Glomerular endothelial cell (primary cell): ENCODE measurements at places on chromosomes 1 and 21. TPM values are rescaled to one million over a fixed set of nuclear protein-coding genes. Genes with fewer than 3 reads are reported as not detected.

Gene KRTAP19-1
- total RNA-seq, result not detected in 2 replicates

Gene CYP4B1
- total RNA-seq, result not detected in 2 replicates

Gene A3GALT2
- not detected in 2 replicates for total RNA-seq

DNA sequence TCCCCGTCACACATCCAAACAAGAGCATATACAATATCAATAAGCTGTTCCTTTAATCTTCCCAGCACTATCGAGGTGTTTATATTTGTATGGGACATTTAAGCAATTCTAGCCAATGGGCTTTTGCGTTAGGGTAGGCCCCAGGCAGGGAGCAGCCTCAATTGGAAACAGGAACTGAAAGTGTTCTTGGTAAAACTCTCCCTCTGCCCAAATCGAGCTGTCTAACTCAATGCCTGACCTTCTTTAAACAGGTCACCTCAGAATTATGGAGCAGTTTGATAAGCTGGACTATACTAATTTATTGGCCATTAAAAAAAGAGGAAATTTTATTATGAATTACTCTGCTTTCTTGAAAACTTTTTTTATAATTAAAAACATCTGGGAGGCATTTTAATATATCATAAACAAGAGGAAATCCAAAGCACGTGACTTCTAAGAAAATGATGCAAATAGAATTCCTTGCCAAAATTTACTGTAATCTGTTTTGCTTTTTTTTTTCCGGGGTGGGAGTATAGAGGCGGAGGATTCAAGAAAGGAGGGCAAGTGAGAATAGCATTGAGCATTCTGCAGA, 498.1 kb downstream of the LMO4 start:
- DNase-seq, result no peak

Gene IRF6
- total RNA-seq, result 0.82 and 1.8 TPM in 2 replicates

Gene LAMC2
- 132 and 173 TPM in 2 replicates for total RNA-seq

- DNase-seq, result no peak
Observed at GRCh38 chr1:14910984-14911721, 242.4 kb upstream of the TMEM51 start.

Gene PRAMEF20
- not detected in 2 replicates for total RNA-seq

Gene SLAMF1
- total RNA-seq, result not detected in 2 replicates

DNA sequence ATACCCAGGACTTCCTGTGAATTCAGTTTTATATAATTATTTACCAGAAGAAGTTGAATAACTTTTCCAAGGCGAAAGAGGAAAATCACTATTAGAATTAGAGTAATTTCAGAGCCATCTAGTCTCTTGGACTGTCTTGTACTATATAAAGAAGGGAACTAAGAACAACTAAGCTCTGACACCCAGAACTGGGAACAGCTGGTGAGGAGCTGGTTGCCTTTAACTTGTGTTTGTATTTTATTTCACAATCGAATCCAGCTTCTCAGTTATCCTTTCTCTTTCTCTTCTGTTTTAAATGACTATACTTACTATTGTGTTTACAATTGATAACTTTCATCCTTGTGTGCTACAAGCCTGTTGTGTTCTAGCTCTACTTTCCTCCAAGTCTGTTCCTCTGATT, 8.4 kb downstream of the SNX27 start:
- no peak for DNase-seq

Gene CLDN17
- not detected in 2 replicates for total RNA-seq

DNA sequence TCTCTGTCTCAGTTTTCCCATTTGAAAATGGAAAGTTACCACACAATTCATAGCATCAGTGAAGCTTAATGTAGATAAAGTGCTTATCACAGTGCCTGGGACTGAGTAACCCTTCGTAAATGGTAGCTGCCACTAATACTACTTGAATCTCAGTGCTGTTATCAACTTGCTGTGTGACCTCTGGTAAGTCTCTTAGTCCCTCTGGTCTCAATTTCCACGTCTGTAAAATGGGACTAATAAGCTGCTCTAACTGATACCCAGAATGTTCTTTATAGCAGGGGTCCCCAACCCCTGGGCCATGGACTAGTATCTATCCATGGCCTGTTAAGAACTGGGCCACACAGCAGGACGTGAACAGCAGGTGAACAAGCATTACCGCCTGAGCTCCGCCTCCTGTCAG, 7.7 kb downstream of the SERINC2 start:
- DNase-seq, result no peak

GRCh38 chr1:178702146-178702545, 22.9 kb upstream of the RALGPS2 start:
- no peak for DNase-seq

DNA sequence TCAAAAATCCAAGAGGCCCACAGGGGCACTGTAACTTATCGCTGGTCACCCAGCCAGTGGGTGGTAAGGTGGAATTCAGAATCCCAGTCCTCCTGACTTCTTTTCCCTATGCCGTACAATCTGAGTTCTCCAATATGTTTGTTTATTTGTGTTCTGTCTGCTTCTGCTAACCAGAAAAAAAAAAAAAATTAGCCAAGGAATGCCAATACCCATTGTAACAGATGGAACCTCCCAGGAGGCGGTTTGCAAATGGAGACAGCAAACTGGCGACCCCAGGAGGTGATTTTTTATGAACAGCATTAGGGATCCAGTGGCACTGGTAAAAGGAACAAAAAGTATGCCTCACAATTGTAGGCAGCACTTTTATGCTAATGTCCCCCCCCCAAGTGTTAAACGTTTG, 189.0 kb upstream of the FGGY start:
- no peak for DNase-seq

DNA sequence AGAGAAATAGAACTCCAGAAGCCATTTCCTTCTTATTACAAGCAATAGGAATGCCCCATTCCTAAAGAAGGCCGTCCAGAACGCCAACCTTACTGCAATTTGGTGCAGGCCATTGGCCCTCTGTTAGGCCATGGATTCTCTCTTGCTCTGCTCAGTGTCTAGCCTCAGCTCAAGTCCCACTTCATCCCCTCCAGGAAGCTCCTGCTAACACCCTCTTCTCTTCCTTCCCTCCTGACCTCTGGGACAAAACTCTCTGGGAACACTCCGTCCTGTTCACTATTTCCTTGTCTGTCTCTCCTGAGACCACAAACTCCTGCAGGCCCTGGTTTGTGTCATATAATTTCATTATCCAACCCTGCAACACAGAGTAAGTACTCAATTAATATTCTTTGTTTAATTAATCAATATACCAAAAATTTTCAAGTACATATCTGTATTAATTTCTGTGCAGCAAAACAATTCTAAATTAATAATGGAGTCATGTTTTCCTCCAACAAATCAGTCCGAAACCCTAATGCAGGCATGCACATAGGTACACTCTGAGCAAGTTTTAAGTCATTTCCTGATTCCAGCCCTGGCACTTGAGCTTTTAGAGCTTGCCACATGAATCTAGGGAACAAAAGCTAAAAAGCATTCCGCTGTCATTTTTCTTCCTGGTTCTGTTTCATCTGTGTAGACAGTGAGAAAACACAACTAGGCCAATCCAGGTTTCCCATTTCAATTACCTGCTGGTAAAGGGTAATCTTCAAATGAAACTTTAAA, 245.3 kb downstream of the SETD4 start:
- DNase-seq, result no peak

DNA sequence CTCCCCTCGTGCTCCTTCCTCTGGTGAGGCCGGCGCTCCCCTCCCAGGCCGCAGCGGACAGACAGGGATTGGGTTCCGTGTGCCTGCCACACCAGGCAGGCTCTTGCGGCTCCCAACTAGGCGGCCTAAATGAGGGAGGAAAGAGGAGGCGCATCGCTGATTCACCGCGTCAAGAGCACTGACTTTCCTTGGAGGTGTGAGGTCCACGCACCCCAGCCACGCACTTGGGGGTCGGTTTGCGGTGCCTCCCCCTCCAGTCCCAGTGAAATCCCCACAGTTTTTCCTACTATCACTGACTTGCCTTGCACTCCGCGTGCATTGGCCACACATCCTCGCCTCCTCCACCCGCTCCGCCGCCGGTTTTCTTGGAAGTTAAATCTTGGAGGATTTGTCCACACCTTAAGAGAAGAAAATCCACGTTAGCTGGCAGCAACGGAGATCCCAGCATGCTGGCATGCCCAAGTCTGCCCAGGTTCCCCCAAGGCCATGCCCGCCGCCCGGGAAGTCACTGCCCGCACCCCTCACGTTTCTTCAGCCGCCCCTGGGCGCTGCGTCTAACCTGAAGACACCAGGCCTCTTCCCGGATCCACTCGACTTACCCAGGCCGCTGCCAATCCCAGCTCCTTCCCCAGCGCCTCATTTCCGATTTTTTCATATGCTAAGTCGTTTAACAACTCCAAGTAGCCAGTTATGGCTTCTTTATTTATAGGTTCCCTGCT, 1.1 kb upstream of the FOXD3 start:
- DNase-seq, result no peak

DNA sequence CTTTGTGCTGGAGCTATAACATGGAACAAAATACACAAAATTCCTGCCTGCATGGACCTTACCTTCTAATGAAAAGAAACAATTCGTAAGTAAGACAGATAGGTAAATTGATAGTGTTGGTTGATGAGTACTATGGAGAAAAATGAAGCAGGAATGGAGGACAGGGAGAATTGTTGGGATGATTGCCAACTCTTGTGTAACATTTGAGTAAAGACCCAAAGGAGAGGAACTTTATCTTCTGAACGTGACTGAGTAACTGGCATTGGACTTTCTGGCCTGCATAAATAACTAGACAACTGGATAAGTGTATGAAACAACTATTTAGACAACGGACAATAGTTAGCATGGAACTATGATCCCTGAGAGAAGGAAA, 6.8 kb upstream of the EFCAB14 start:
- no peak for DNase-seq

Gene LIN28A
- 0.05 and 0.06 TPM in 2 replicates for total RNA-seq

Gene VTCN1
- not detected in 2 replicates for total RNA-seq

- DNase-seq, result no peak
Observed at GRCh38 chr21:36388835-36389234, 3.6 kb downstream of the CHAF1B start.

Gene BGLAP
- not detected in 2 replicates for total RNA-seq

Gene PKP1
- total RNA-seq, result 0.15 and 0.47 TPM in 2 replicates

GRCh38 chr1:33338048-33338439, 17.1 kb upstream of the A3GALT2 start:
- DNase-seq, result no peak

DNA sequence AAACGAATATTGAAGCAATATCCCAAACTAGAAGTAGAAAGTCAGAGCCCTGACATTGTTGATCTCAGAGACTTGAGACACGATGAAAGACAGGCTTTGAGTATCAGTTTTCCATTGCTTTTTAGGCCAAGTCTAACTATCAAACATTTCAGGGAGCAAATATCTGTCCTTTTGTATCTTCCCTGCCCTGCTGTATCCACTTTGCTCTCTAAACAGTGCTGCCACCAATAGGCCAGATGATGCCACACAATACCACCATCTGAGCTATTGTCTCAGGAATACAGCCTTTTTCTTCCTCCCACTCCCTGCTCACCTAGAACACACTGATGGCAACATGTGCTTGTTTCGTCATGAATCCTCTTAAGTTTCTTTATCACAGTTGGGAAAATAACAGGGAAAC, 62.6 kb upstream of the SPAG17 start:
- no peak for DNase-seq

GRCh38 chr1:201049248-201049831, 25.8 kb upstream of the KIF21B start:
- DNase-seq, result no peak

- no peak for DNase-seq
Observed at GRCh38 chr1:65253800-65254319, 55.5 kb upstream of the DNAJC6 start.

Gene CLEC20A
- not detected in 2 replicates for total RNA-seq

DNA sequence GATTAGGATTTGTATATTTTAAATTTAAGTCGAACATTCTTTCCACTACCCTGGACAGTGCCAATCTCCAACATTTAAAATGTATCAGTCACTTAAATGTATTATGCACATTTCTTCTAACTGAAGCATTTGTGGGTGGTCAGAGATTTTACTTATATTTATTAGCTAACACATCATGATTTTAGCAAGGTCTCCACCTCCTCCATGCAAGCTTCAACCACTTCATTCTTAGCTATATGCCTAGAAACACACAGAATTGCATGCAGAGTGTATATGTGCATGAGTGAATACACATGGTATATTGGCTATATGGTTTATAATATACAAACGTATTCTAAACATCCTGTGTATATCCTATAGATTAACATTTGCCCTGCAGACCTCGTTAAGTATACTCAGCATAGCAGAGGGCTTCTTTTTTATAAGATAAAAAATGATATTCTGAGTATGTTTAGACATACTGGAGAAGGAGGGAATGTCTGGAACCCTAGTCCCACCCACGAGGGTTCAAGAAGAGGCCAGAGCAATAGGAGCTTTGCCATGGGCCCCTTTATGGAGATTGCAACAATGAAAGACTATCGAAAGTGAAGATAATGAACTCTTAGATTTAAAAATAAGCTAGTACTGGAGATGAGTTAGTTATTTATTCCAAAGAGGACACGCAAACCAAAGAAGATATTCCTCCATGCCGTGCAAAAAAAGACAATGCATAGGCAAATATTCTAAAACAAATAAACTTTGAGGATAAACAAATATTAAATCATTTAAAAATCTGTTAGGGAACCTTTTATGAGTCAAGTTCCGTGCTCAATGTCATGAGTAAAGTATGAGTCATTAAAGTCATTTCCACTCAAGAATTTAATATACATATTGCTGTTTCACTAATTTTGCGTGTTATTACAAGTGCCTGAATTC, 480.4 kb downstream of the SIPA1L2 start:
- no peak for DNase-seq

GRCh38 chr1:220076861-220077762, 12.5 kb downstream of the BPNT1 start:
- no peak for DNase-seq

DNA sequence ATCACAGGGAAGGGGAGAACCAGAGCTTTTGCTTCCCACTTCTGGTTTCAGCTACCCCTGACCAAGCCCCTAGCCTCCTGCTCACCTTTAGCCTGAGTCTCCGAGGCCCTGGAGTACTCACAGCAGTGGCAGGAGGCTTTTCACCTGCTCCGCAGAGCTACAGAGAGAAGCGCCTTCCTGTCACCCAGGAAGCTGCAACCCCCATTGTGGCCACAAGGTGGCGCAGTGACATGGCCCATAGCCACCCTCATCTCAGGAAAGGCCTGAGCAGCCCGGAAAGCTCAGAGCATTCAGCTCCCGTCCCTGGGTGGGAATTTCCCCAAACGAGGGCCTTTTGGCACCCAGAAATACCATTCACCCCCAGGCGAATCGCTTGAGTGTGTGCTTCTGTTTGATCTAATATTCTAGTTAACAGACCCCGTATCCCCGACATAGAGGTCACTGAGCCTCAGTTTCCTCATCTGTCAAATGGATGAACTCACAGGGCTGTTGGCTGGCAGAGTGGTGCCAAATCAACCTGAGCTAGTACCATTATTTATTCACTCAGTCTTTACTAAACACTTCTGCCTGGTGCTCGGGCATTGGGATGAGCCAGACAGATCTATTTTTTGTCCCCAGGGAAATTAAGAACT, 25.3 kb downstream of the A3GALT2 start:
- peak; percentile 9 for DNase-seq

Gene TSSK3
- 0.47 TPM in 1 of 2 replicates, not detected in the other for total RNA-seq

DNA sequence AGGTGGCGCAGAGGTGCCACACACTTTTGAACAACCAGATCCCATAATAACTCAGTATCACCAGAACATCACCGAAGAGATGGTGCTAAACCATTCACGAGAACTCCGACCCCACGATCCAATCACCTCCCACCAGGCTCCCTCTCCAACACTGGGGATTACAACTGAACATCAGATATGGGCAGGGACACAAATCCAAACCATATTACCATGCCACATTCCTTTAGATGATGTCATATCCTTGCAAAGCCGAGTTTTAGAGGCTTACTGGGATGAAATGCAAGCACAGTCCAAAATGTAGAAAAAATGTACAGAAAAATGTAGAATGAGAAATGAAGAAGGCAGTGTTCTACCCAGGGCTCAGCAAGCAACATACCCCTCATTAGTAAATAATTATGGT, 64.7 kb downstream of the SGIP1 start:
- no peak for DNase-seq

- no peak for DNase-seq
Observed at GRCh38 chr1:246000638-246001015, 506.5 kb downstream of the SMYD3 start.
